Stimulated activated CD8-positive, alpha-beta memory T cell treated with anti-CD3 and anti-CD28 coated beads, Interleukin-4, amount 100 ng/mL, for 1 hour (primary cell): ENCODE measurements at places on chromosomes 12 and 14.

DNA sequence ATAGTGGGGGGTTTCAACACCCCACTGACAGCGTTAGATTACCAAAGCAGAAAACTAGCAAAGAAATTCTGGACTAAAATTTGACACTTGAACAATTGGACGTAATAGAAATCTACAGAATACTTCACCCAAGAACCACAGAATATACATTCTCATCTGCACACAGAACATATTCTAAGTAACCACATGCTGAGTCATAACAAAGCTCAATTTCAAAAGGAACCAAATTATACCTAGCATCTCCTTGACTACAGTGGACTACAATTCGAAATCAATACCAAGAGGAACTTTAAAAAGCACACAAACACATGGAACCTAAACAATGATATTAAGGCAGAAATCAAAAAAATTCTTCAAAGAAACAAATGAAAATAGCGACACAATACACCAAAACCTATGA is 871.6 kb upstream of the MDGA2 start:
- DNase-seq, result no peak

GRCh38 chr12:75389061-75389460 is 1.8 kb upstream of the GLIPR1L2 start:
- no peak for DNase-seq

- no peak for DNase-seq
Measured at GRCh38 chr12:116551952-116552772, 7.0 kb upstream of the MAP1LC3B2 start.

GRCh38 chr14:41899416-41899815 is 292.7 kb downstream of the LRFN5 start:
- no peak for DNase-seq

DNA sequence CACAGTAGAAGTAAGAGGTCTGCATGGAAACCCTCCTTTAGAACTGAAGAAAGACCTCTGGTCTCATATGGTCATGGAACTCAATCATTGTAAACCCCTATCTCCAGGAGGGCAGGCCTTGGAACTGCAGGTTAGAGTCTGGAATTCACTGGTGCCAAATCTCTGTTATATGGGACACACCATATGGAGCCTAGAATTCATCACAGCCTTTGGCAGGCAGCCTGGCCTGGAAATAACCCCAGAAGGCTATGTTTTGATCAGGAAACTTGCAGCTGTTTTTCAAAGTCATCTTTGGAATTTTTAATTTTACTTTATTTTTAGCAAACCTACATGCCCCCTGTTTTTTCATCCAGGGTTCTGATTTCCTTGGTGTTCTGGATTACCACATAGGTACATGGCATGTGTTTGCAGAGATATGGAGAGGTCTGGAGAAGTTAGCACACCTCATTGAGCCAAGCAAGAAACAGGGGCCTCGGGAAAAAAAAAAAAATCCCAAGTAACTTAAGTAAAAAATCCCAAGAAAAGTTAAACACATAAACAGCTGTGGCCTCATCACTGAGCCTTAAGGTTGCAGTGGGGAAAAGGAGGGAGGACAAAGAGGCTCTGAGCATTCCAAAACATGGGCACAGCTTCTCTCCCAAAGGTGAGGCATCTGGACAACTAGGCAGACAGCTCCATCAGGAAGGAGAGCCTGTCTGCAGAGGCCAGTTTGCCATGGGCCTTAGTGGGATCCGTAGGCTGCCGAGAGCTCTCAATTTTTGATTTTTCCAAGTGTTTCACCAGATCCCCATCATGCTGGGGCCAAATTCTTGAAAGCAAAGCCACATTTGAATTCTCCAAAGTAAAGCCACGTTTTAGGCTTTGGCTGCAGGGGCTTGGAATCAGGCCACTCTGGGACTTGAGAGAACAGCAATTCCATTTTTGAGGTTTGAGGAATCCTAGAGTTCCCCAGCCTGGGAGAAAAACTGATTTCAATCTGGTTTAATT is 339.6 kb upstream of the TBX3 start:
- no peak for DNase-seq

DNA sequence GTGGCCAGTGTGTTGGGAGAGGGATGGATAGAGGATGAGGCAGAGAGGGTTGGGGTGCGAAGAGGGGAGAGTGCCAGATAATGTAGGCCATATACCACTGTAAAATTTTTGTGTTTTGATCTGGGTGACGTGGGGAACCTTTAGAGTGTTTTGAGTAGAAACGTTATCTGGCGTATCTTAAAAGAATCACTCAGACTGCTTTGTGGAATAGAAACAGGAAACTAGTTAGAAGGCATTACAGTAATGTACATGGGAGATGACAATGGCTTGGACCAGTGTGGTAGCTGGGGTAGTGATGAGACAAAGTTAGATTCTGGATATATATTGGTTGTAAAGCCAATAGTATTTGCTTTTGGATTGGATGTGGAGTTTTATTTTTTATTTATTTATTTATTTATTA is 20.6 kb downstream of the ATF1 start:
- no peak for DNase-seq

DNA sequence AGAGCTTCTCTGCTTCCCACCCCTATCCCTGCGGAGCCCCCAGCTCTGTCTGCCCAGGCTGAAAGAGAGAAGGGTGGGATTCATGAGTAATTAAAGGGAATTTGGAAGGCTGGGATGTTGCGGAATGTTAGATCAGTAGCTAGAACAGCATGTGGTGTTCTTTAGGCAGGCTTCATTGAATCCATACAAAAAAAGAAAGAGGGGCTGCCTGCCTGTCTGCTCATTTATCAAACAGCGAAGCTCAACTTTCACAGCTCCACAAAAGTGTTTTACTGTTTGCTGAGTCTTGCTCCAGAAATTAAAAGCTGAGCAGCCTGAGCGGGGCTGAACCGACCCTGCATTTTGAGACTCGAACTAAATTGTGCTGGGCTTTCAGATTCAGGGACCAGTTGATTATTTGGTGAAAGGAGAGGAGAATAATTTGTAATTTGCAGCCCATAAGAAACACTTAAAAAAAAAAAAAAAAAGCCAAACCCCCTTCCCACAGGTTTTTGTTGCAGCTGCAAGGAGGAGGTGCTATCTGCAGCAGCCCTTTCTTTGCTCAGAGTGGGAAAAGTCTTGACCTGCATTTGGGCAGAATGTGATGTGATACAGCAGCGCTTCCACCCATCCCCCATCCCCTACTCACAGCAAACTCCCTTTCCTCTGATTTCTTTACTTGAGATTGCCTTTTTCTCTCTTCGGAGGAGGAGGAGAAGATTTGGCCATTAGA is 89.7 kb downstream of the RFX4 start:
- DNase-seq, result no peak

- no peak for DNase-seq
Measured at GRCh38 chr14:27605282-27605681, 1007.4 kb upstream of the NOVA1 start.

DNA sequence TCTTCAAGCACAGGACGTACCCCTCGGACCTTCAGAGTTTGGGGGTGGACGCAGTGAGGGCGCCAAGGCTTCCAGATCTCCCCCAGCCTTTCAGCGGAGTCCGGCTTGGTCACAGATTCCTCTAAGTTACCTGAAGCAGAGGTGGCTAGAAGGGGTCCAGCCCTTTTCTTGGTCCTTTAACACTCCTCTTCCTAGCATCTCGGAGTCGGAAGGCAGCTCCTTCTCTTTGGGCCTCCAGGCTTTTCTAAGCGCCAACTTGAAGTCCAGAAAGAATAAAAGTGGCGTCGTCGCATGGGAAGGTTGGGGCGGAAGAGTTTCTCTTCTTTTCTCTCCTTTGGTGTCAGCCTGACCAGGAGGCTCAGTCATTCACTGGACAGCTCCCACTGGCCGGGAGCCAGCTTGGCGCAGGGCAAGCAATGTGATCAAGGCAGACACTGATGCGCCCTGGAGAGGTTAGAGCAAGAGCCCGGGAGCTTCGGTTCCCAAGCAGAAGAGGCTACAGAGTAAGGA is 9.6 kb downstream of the OR6S1 start:
- DNase-seq, result no peak

DNA sequence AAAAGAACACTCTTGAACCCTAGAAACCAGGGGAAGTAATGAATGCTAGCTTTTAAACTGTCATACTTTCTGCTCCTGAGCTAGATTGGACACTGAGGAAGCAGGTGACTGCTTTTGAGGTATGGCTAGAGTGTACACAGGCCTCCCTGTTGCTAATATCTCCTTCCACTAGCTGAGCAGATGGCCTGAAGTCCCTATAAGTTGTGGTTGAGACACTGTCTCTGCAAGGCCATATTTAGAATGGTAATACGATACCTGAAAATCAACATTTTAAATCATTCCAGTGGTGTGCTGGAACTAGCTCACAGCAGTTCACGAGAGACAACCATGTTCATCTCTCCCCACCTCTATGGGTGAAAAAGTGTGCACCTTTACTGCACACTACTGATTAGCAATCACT is 46.4 kb upstream of the BMP4 start:
- no peak for DNase-seq

- DNase-seq, result no peak
Measured at GRCh38 chr14:83714151-83714550, 1815.8 kb upstream of the FLRT2 start.

- DNase-seq, result no peak
Measured at GRCh38 chr12:26149968-26150500, 25.2 kb upstream of the BHLHE41 start.
